Activated naive CD8-positive, alpha-beta T cell treated with anti-CD3 and anti-CD28 coated beads, Interleukin-2, amount 50 U/mL, for 24 hours (primary cell): ENCODE measurements at places on chromosomes 4 and X.

GRCh38 chr4:144494280-144494679 is 151.7 kb upstream of the HHIP start:
- DNase-seq: no peak

- no peak for DNase-seq
Measured at GRCh38 chrX:121014826-121015225, 29.3 kb upstream of the CT47A1 start.

- DNase-seq: no peak
Measured at GRCh38 chr4:152983774-152984411, 47.8 kb downstream of the FHDC1 start.

DNA sequence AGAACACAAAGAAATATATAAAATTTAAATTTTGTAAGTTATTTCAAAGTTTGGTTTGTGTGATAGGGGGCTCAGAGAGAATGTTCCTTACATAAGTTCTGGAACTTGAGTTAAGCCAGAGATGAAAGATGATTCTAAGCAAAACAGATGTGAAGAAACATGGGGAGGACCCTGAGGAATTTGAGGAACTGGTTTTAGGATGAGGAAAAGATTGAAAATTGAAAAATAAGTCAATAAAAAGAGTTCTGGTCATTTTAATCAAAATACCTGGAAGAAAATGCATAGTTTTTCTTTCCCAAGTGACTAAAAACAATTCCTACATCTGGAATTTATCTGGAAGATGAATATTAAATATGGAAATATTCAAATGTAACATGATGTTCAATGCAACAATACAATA is 37.4 kb downstream of the HELQ start:
- DNase-seq: no peak

DNA sequence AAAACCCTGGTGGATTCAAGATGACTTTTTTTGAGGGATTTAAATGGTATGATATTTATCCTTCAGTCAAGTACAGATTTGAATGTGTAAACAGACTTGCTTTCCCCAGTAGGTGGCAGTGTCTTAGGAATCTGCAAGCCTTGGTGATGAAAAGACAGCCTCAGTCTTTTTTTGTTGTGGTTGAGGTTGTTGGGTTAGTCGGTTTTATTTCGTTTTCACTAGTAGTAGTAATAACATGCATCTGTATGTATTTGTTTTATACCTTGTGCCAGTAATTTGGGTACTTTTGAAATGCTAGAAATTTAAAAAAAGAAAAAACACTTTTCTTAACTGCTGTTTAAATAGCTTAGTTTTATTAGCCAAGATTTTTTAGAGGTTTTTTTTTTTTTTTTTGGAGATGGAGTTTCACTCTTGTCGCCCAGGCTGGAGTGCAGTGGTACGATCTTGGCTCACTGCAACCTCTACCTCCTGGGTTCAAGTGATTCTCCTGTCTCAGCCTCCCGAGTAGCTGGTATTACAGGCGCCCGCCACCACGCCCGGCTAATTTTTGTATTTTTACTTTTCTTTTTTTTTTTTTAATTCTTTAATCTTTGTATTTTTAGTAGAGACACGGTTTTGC is 39.2 kb downstream of the COPS4 start:
- peak; percentile 34 for DNase-seq

DNA sequence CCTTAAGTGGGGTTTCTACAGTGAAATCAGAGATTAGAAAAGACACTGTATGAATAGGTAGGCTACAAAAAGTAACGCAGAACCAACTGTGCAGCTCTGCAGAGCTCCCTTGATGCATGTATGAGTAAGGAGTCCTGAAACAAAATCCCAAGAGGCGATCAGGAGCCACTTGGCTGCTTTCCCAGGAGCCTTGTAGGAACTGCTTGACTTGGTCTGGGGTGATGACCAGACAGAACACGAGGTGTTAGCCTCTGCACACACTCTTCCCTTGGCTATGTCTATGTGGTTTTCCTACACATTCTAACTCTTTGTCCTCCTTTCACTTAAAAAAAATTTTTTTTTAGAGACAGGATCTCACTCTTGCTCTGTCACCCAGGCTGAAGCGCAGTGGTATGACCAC is 22.8 kb upstream of the AP1S2 start:
- DNase-seq: no peak

DNA sequence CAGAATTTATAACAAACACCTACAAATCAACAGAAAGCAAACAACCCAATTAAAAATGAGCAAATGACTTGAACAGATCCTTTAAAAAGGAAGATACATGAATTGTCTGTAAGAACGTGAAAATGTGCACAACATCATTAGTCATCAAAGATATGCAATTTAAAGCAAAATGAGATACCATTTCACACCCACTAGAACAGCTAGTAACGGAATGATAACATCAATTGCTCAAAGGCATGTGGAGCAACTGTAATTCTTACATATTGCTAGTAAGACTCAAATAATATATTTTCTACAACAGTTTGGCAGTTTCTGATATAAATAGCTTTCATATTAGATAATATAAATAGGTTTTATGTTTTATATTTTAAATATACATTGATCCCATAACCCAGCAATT is 82.5 kb downstream of the LCORL start:
- DNase-seq: no peak

DNA sequence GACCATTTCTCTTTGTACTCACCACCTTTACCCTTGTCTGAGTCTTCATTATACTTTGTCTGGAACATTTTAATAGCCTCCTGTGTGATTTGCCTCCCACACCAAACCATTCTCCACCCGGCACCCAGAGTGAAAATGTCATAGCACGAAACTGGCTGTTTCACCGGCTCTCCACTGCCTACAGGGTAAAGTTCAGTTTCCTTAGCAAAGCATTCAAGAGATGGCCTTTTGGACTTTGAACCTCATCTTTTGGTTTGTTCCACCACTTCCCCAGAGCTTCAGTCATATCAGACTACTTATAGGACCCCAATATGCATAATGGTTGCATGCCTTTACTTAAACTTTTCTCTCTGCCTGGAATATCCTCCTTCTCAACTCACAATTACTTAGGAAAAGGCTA is 38.3 kb downstream of the RAP2C start:
- DNase-seq: no peak

GRCh38 chr4:97953171-97953941 is 189.9 kb downstream of the STPG2 start:
- DNase-seq: no peak

DNA sequence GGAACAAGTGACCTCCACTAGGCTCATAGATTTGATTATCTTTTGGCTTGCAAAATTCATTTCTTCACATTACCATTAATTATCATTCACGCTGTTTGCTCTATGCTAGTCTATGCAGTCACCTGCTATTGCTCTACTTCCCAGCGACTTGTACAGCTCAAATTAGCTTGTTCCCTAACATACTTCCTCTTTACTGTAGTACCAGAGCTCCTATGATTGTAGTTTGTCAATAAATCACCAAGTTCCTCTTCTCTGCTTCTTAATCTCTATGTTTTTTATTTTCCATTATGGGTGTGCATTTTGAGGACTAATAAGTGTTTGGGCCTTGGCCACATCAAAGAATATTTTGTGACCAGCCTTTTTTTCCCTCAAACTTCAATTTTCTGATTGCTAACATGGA is 6.2 kb upstream of the GSPT2 start:
- no peak for DNase-seq

- DNase-seq: no peak
Measured at GRCh38 chr4:20603671-20604313, 96.5 kb upstream of the PACRGL start.

DNA sequence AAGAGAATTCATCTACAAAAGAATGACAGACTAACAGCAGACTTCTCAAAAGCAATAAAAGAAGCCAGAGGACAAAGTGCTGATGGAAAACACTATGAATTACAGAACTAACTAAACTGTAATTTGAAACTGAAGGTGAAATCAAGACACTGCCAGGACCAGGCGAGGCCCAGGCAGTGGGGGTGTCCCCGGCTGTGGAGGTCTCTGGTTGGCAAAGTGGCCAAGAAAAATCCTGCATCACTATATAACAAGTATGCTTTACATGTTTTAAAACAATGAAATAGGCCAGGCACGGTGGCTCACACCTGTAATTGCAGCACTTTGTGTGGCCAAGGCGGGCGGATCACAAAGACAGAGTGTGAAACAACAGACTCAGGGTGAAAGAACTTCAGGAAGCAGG is 32.9 kb downstream of the CHM start:
- no peak for DNase-seq

- no peak for DNase-seq
Measured at GRCh38 chrX:19968276-19968675, 22.6 kb downstream of the BCLAF3 start.

- no peak for DNase-seq
Measured at GRCh38 chrX:14013054-14013453, 16.6 kb downstream of the GEMIN8 start.

- no peak for DNase-seq
Measured at GRCh38 chr4:188417181-188417580, 277.9 kb downstream of the TRIML1 start.

GRCh38 chrX:920234-920799 is 289.7 kb downstream of the SHOX start:
- DNase-seq: no peak

DNA sequence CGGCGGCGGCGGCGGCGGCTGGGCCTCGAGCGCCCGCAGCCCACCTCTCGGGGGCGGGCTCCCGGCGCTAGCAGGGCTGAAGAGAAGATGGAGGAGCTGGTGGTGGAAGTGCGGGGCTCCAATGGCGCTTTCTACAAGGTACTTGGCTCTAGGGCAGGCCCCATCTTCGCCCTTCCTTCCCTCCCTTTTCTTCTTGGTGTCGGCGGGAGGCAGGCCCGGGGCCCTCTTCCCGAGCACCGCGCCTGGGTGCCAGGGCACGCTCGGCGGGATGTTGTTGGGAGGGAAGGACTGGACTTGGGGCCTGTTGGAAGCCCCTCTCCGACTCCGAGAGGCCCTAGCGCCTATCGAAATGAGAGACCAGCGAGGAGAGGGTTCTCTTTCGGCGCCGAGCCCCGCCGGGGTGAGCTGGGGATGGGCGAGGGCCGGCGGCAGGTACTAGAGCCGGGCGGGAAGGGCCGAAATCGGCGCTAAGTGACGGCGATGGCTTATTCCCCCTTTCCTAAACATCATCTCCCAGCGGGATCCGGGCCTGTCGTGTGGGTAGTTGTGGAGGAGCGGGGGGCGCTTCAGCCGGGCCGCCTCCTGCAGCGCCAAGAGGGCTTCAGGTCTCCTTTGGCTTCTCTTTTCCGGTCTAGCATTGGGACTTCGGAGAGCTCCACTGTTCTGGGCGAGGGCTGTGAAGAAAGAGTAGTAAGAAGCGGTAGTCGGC is 528 bp downstream of the FMR1 start:
- peak; percentile 25 for DNase-seq

- no peak for DNase-seq
Measured at GRCh38 chr4:30724247-30724646, 4.1 kb downstream of the PCDH7 start.
